ENCODE measurements at places on chromosomes 3 and 15. TPM values are rescaled to one million over a fixed set of nuclear protein-coding genes. Genes with fewer than 3 reads are reported as not detected.

Gene SKIL
- 53.2 TPM for total RNA-seq

Gene LDHAL6B
- not detected for total RNA-seq

Gene UBE2E1
- 129 TPM for total RNA-seq

Gene IL17RD
- 2.1 TPM for total RNA-seq

Gene GATA2
- total RNA-seq = 0.83 TPM

Gene SNTN
- total RNA-seq = not detected

Gene CLDN18
- total RNA-seq = not detected

Gene SEC22C
- 60.4 TPM for total RNA-seq

Gene CPLX3
- total RNA-seq = not detected

Gene P3H2
- 4.6 TPM for total RNA-seq

Gene POLQ
- 4.1 TPM for total RNA-seq

Gene STAB1
- under 0.01 TPM for total RNA-seq

Gene PEX11A
- 15.9 TPM for total RNA-seq

Data from fibroblast of lung (primary cell).